HL-60 (cell line): ENCODE measurements at places on chromosomes 13 and 19.
A peak's percentile ranks its signal among the peaks of the same experiment; 100 is the strongest.

DNA sequence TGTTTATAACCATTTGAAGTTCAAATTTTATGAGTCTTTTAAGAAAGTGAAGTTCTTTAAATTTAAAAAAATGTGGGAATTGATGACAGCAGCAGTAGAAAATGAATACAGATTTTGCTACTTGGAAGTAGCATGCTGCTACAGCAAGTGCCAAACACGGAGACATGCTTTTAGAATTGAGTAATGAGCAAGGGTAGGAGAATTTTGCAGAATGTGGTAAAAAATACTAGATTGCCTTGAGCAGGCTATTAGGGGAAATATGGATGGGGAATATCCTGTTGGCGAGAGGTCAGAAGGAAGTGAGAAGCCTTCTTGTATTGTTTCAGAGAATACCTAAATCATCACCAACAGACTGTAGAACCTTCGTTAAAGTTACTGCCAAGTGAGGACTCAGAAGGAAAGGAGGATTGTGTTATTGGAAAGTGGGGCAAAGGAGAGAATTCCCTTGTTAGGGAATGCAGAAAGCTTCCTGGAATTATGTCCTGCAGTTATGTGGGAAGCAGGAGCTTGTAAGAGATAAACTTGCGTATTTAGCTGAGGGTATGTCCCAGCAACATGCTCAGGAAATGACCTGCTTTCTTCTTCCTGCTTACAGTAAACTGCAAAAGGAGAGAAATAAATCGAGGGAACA is 32.4 kb upstream of the OXGR1 start:
- DNase-seq = no peak

DNA sequence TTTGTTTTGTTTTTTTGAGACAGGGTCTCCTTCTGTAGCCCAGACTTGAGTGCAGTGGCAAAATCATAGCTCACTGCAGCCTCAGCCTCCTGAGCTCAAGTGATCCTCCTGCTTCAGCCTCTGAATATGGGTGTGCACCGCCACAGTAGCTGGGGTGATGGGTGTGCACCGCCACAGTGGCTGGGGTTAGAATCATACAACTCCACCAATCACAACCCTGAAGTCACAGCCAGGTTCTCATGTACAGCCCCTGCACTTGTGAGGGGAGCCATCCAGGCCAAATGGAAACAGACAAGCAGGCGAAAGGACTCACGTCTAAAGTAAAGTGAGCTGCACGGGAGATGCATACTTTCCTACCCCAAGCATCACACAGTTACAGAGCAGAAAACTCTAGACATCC is 63.1 kb upstream of the RANBP3 start:
- no peak for DNase-seq

DNA sequence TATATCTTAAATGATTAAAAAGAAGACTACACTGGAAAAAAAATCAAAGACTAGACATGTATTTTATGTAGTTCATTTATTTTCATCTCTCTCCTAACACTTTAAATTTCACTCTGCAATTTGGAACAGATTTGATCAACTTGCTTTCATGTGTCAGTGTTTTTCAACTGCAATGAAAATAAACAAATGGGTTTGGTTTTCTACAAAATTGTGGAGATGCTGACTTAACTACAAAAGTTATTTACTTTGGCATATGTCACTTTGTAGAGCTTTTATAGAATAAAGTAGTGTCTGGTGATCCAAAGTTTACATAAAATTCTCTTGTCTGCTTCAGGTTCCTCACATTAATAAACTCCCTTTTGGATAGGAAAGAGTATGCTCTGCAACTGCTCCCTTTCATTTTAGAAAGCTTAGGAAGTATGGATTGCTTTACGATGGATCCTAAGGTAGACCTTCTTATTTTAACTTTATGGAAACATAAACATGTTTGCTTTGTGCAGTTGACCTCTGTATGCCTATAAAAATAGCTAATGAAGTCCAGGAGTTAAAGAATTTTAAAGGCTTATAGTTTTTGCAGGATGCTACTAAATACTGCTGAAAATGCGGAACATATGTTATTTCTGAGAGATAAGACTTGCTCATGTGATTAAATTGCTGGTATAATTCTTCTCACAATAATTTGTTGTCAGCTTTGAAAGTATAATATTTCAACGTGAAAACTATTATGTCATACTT is 815.9 kb downstream of the PCDH9 start:
- DNase-seq = no peak

- no peak for DNase-seq
These were observed 20.8 kb upstream of the AMER2 start for GRCh38 chr13:25192936-25193335.

- DNase-seq = peak; percentile 86
These were observed 34.2 kb downstream of the RUBCNL start for GRCh38 chr13:46352805-46353204.

DNA sequence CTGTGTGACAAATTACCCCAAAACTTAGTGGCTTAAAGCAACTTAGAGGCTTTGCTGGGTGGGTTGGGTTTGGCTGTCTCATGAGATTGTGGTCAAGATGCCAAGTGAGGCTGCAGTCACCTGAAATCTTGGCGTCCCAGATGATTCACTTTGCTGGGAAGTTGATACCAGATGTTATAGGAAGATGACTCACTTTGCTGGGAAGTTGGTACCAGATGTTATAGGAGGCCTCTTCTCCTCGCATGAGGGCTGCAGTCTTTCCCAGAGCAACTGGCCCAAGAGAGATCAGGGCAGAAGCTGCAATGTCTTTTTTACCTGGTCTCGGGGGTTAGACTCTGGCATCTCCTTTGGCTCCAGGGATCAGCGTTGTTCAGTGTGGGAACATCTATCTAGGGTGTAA is 16.8 kb downstream of the TEX29 start:
- DNase-seq = no peak

- no peak for DNase-seq
These were observed at the start of gene ZNF729 for GRCh38 chr19:22286151-22286810. TSS of gene ZNF729 (plus strand) at chr19:22286441. CDS start at chr19:22286526, 85 bp downstream.

DNA sequence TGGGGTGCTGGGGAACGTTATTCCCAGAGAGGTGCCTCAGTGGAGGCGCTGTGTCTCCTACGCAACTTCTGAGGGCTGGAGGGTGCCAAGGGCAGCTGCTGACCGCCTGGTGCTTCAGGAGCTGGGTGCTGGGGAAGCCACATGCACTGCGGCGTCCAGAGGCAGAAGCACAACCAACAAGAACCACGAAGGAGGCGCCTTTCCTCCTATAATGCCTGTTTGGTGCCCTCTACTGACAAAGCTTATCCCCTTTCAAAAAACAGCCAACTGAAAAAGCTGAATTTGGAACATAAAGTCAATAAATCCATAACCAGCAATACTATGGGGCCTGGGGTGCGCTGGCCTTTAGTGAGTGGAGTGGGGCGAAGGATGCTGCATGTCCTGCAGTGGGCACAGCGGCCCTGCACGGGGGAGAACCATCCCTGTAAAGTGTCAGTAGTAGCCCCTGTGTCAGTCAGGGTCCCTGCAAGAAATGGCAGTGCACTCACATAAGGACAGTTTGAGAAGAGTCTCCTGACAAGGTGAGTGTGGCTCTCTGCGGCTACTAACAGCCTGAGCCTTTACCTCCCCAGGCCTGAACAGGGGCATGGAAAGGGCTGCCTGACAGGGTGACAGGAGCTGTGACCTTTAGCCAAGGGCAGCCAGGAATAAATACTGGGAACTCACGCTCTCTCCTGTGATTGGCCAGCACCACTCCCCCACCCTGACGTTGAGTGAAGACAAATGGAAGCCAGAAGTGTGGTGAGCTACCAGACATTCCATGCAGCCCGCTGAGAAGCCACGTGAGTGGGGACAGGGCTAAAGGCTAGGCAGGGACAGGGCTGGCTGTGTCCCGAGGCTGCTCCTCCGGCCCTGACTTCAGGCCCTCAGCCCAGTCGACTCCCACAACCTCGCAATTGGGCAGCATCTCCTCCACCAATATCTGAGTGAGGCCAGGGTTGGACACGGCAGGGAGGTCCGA is 4.5 kb upstream of the B3GNT8 start:
- no peak for DNase-seq

DNA sequence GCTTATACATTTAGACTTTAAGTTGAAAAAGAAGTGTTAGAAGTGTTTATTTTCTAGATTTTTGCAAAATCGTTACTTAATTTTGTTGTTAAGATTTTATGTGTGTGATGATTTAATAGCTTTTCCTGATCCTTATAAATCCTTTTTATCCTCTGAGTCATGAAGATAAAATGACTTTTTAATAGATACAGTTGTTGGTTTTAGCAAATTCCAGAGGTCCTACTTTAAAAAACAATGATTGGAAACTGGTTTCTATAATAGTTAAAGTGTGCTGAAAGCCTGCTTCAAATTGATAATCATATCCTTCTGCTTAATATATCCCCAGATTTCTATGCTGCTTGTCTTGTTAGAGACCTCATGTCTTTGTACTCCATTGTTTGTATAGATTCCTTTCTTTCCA is 39.0 kb downstream of the RNASEH2B start:
- DNase-seq = no peak

GRCh38 chr13:40123962-40124632 is 468.6 kb downstream of the COG6 start:
- no peak for DNase-seq

DNA sequence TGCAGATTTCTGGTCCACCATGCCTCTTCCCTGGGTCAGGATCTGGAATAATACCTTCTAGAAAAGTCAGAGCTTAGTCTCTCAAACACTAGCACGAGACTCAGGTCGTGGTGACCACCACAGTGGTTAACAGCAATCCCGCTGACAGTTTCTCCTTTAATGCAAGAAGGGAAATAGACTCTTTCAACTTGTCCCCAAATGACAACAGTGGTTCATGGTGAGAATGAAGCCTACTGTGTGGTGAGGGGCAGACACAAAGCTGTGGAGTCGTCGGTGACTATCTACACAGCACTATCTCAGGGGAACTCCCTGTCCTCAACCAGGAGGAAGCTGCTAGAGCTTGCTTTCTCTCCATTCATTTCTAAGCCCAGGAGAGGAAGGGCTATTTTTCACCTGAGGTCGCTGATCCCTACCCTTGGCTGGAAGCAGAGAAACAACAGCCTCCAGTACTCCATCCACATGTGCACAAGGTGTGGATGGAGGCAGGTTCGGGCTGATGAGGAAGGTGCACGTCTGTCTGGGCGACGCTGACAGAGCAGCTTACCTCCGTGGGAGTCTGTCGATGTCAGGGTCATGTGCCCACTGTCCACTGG is 72.4 kb downstream of the STK24 start:
- DNase-seq = no peak

DNA sequence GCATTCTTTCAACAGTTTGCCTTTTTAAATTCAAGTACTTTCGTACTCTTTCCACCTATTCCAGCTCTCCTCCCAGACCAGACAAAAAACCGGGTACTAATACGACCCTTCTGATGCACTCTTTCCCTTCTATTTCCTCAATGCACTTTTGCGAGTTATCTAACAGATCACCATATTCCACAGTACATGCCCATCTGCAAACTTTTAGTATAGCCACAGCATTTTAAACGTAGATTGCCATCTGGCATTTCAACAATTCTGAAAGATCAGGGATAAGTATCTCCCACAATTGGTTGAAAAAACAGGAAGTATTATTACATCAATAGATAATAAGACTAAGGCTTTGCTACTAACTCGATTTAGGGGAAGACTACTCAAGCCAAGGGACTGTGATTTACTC is 31.5 kb downstream of the RBM26 start:
- DNase-seq = no peak
